ENCODE measurements at places on chromosomes 5 and 9. TPM values are rescaled to one million over a fixed set of nuclear protein-coding genes. Genes with fewer than 3 reads are reported as not detected.

CCL28 gene
- 0.56 TPM for total RNA-seq

EQTN gene
- total RNA-seq = not detected

WNT8A gene
- total RNA-seq = not detected

F2R gene
- 26.1 TPM for total RNA-seq

- no peaks in the 10 kb centered on the region for H3K27me3 ChIP-seq
- H3K36me3 ChIP-seq = no peaks in the 10 kb centered on the region
- DNase-seq = no peak
- H3K4me3 ChIP-seq = no peak overlapping the region
- H3K27ac ChIP-seq = no peak overlapping the region
These were observed 274.3 kb upstream of the TRPC7 start for GRCh38 chr5:136639616-136640015.

- no peaks in the 10 kb centered on the region for H3K36me3 ChIP-seq
- no peak overlapping the region for H3K4me3 ChIP-seq
- H3K27ac ChIP-seq = no peak overlapping the region
- no peaks in the 10 kb centered on the region for H3K4me1 ChIP-seq
- DNase-seq = no peak
These were observed 1327.1 kb downstream of the MAT2B start for GRCh38 chr5:164832516-164832915.

GRCh38 chr5:108543486-108543885 is 161.6 kb upstream of the FBXL17 start:
- DNase-seq = no peak
- no peaks in the 10 kb centered on the region for H3K4me1 ChIP-seq
- no peaks in the 10 kb centered on the region for H3K27me3 ChIP-seq
- no peak overlapping the region for H3K27ac ChIP-seq

GRCh38 chr5:142342128-142342981 is 17.5 kb upstream of the SPRY4 start:
- H3K27me3 ChIP-seq = no peaks in the 10 kb centered on the region
- H3K4me3 ChIP-seq = no peak overlapping the region
- peak overlapping the region; percentile 67 for H3K27ac ChIP-seq
- no peaks in the 10 kb centered on the region for H3K36me3 ChIP-seq

- peak overlapping the region; percentile 43 for H3K4me3 ChIP-seq
- peaks cover 51% of the 10 kb centered on the region for H3K27me3 ChIP-seq
- peak; percentile 56 for DNase-seq
- H3K36me3 ChIP-seq = peaks cover 7% of the 10 kb centered on the region
- H3K27ac ChIP-seq = peak overlapping the region; percentile 74
- peaks cover 18% of the 10 kb centered on the region for H3K4me1 ChIP-seq
These were observed 597 bp upstream of the IRX4 start for GRCh38 chr5:1883120-1883924.

- no peaks in the 10 kb centered on the region for H3K4me1 ChIP-seq
- no peak for DNase-seq
- no peaks in the 10 kb centered on the region for H3K36me3 ChIP-seq
These were observed 266.8 kb downstream of the MAT2B start for GRCh38 chr5:163772241-163772640.

Measured in heart left ventricle (tissue), 16 donors.